ENCODE measurements at places on chromosomes 12 and 14. TPM values are rescaled to one million over a fixed set of nuclear protein-coding genes. Genes with fewer than 3 reads are reported as not detected.

GRCh38 chr12:102215992-102216691 lies 18.5 kb upstream of the PMCH start:
- DNase-seq: peak; percentile 31

GRCh38 chr12:121238604-121239350 lies 28.8 kb downstream of the P2RX4 start:
- no peak for DNase-seq

DNA sequence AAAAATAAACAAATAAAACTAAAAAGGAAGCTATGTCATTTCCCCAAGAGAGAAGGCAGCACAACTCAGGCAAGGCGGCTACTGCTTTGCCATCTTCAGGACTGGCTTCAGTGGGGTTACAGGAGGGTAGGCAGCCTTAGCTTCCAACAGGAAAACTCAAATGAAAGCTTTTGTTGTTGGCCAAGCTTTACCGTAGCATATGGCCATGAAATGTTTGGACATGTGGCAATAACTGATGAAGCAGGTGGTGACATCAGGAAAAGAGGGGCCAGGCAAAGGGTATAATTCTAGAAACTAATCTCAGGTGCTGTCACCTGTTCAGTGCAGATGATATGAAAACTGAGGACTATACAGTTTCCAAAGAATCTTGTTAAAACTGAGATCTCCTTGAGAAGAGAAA lies 22.8 kb upstream of the NPFF start:
- no peak for DNase-seq

Gene LMNTD1
- 0.76 TPM for polyA plus RNA-seq

Gene KRT2
- polyA plus RNA-seq: not detected

Gene DPF3
- 3.6 TPM for polyA plus RNA-seq

Gene EGLN3
- 0.47 TPM for polyA plus RNA-seq

DNA sequence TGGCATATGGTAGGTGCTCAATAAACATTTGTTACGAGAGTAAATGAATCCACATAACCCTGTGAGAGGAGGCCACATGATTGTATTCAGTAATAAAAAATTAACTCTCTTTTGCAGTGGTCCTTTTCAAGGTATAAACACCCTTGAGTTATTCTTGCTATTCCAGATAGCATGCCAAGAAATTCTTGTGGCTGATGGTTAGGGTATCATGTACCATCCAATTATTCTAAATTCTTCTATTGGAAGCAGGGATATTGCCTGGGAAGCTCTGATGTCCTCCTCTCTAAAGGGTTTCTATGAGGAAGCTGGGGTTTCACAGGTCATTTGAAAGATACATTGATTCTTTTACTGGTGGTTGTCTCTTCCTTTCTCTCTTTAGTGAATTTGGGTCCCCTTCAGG lies 10.1 kb downstream of the AKAP6 start:
- no peak for DNase-seq

Gene OR4M1
- polyA plus RNA-seq: not detected

DNA sequence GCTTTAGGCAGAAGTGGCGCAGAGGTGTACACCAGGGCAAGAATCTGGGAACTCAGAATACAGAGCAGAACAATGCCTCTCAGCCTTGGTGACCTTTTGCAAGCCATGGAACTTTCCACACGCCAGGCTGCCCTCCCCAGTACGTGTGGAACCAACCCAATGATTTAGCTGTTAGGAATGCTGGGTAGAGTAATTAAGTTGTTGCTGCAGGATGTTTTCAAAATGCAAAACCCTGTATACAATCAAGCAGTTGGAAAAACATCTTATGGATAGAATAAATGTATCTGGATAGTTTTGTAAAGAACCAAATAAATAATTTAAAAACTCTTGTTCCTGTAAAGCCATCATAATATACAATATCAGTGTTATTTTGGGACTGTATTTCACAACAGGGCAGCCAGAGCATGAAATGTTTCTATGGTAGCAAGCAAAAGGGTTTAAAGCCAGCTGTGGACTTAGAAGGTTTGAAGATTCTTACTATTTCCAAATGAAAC lies 19.4 kb downstream of the PPP1R36 start:
- peak; percentile 59 for DNase-seq

DNA sequence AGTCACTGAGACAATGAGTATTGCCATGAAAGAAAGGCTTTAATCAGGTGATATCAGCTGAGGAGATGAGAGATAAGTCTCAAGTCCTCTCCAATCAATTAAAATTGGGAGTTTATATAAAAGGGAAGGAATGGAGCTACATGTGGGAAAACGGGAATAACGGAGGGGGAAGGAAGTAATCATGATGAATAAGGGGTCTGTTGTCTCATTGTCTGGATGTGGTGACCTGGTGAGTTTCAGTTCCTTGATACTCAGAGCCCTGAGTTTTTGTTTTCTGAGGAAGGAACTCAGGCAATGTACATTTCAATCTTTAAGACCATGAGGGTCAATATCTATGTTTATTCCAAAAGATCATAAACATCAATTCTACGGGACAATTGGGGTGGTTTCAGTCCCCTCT lies 198.8 kb downstream of the KITLG start:
- DNase-seq: no peak

DNA sequence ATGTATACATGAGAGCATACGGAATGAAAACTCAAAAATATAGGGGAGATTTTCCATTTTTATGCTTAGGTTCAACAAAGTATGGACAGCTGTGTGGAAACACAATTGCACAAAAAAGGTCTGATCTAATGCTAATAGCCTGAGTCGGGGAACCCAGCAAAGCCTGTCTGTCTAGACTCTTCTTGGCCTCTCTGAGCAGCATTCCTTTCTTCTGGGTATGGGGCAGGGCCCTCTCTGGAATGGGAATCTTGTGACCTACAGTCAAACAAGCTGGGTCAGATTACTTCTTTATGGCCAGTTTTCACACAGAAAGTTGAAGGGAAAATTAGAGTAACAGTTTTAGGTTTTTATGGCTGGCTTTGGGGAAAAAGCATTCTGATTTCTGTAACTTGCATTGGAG lies 534.0 kb upstream of the LMO3 start:
- no peak for DNase-seq

Gene HOXC10
- polyA plus RNA-seq: 13.9 TPM

Gene RPS6KL1
- 1.4 TPM for polyA plus RNA-seq

- no peak for DNase-seq
Observed at GRCh38 chr12:109157986-109158385, 41.6 kb downstream of the ACACB start.

GRCh38 chr12:93314177-93314497 lies 63.6 kb upstream of the NUDT4 start:
- DNase-seq: no peak

GRCh38 chr14:74647061-74647677 lies 35.1 kb upstream of the LTBP2 start:
- peak; percentile 39 for DNase-seq

GRCh38 chr14:53411125-53411524 lies 258.0 kb upstream of the DDHD1 start:
- no peak for DNase-seq

- DNase-seq: no peak
Observed at GRCh38 chr14:48527832-48528231, 852.4 kb upstream of the MDGA2 start.

DNA sequence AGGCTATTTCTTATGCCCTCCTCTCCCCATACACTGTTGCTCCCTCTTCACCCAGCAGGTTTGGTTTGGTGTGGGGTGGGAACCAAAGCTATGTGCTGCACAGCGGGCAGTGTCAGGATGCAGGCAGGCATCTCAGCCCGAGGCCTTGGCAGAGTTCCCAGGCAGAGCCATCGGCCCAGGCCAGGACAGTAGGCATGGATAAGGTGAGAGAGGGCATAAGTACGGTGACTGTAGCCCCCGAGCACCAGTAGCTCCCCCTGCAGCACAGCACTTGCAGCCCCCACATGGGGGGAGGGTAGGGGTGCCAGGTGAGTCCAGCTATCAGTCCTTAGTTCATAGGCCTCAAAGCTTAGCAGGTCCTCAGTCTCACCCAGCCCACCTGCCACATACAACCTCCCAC lies 7.2 kb downstream of the KLHL33 start:
- DNase-seq: no peak

- no peak for DNase-seq
Observed at GRCh38 chr14:38992067-38992844, 110.8 kb downstream of the SEC23A start.

GRCh38 chr14:61977217-61977616 lies 215.0 kb downstream of the SNAPC1 start:
- DNase-seq: no peak

Gene TNFAIP2
- polyA plus RNA-seq: 16.7 TPM

Gene POTEM
- not detected for polyA plus RNA-seq

DNA sequence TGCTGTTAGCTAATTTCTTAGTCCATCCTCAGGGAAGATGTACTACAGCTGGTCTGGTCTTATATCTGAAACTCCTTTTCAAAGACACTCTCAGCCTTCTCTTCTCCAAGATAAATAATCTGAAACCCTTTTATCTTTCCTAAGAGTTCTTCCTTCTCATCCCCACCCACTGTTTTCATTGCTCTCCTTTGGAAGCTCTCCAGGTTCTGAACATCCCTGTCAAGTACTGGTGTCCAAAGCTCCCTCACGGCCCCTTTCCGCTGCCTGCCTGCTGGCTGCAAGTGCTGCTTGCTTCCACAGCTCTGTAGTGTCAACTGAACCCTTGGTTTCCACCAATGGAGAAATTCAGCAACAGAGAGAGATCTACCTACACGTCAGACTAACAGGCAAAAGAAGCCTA lies 6.6 kb upstream of the SLC6A13 start:
- no peak for DNase-seq

- no peak for DNase-seq
Observed at GRCh38 chr14:61569812-61570548, 125.3 kb upstream of the HIF1A start.

- no peak for DNase-seq
Observed at GRCh38 chr12:2226641-2227040, 173.9 kb downstream of the CACNA1C start.

DNA sequence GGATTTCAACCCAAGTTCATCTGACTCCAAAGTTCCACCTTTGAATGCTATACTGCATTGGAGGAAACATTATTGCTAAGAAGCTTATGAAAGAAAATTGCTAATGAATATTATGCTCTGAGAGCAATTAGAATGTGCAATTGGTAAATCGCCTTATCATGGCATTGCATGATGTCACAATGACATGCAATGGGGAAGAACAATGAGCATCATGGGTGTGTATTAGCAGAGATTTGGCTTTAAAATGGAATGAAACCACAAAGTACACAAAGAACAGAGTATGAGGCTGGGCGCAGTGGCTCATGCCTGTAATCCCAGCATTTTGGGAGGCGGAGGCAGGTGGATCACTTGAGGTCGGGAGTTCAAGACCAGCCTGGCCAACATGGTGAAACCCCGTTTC lies 34.7 kb downstream of the FOS start:
- DNase-seq: no peak

Gene PTPRR
- polyA plus RNA-seq: 0.77 TPM

Gene RASSF8
- 35.8 TPM for polyA plus RNA-seq

Gene TEAD4
- polyA plus RNA-seq: 18.8 TPM

Gene SLC35F4
- not detected for polyA plus RNA-seq

DNA sequence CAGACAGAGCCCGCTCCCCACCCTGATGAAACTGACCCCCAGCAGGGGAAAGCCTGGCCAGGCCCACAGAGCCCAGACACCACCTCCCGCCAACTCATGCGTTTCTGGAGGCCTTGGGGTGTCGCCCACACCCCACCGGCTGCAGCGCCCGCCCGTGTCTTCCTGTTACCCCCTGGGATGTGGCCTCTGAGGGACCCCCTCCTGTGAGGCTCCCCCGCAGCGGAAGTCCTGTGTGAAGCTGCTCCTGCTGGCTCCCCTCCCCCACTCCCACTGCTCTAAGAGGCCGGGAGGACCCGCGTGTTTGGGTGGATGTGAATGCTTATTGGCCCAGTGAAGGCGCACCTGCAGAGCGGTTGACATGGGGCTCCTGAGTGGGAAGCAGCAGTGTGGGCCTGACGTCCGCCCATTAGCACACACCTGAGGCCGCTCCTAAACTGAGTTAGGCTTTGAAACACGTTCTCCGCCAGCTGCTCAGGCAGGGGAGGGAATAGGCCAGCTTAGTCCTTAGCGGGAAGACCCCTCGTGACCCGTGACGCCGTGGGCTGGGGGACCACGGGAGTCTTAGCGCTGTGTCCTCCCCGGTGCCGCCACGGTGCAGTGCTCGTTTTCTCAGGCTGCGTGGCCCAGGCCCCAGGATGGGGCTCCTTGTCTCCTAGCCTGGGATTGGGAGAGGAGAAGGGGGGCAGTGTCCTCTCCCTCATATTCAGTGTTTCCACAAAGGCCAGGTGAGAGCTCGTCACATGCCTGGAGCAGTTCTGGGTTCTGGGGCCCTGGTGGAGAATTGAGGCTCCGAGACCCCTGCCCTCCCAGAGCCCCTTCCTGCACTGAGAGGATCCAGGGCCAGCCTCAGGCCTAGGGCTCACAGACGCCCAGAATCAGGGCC lies 323.4 kb upstream of the SFSWAP start:
- DNase-seq: no peak

DNA sequence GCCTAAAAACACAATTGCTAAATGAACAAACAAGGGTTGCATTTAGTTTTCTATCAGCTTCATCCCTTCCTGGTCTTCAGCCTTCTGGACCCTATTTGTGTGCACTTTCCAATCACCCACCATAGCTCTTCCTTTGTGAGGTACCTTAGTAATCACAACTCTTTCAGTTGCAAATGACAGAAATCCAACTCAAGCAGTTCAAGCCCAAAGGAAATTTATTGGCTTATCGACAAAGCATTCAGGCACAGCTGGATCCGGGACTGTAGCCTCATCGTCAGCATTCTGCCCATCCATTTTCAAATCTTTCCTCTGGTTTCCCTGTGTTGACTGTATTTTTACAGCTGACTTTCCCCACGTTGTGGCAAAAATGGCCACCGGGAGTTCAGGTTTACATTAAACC lies 148.6 kb upstream of the VASH1 start:
- DNase-seq: no peak

Gene KCNJ8
- 8.7 TPM for polyA plus RNA-seq

- no peak for DNase-seq
Observed at GRCh38 chr14:98136012-98136789, 1135.8 kb downstream of the BCL11B start.

- DNase-seq: no peak
Observed at GRCh38 chr14:99248761-99249171, 23.2 kb downstream of the BCL11B start.

DNA sequence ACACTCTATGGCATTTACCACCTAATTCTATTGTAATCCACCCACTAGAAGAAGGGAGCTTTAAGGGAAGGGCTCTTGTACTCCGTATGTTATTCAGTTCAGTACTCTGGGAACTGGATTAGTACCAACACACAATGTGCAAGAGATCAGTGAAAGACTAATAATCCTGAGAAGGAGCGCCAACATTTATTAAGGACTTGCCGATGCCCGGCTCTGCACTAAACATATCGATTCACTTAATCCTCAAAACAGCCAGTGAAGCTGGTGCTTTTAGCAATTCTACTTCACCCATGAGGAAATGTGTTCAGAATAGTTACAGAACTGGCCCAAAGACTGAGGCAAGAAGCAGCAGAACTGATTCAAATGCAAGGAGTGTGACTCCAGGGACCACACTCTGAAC lies 80.9 kb downstream of the RPS6KA5 start:
- no peak for DNase-seq

Data from BJ (cell line).